ENCODE measurements at places on chromosomes 12 and 14.

GRCh38 chr14:63210812-63211211 is 6.6 kb downstream of the RHOJ start:
- no peak for DNase-seq

DNA sequence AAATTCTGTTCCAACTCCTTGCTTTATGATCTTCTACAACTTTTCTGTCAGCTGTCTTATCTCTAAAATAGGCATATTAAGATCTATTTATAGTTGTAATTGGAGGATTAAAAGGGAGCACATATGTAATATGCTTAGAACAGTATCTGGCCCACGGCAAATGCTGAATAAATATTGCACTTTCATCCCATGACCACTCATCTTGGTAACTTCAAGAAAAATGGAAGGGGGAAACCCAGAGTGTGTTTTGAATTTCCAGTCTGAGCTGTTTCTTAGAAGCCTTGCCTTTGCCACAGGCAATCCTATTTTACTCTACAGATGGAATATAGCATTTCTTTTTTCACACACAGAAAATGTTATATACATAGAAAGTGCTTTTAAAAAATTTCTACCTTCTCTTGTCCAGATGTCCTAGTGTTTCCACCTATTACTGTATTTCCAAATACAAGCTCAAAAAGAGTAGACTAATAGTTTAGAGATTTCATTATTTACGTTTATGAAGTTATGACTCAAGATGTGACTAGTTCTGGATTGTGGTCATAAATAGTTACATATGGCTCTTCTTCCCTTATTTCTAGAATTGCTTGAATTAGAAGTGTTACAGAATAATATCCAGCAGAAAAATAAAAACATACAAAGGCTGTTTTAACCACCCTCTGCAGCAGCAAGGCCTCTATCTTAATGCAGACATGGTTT is 6.2 kb upstream of the STXBP6 start:
- DNase-seq, result no peak

DNA sequence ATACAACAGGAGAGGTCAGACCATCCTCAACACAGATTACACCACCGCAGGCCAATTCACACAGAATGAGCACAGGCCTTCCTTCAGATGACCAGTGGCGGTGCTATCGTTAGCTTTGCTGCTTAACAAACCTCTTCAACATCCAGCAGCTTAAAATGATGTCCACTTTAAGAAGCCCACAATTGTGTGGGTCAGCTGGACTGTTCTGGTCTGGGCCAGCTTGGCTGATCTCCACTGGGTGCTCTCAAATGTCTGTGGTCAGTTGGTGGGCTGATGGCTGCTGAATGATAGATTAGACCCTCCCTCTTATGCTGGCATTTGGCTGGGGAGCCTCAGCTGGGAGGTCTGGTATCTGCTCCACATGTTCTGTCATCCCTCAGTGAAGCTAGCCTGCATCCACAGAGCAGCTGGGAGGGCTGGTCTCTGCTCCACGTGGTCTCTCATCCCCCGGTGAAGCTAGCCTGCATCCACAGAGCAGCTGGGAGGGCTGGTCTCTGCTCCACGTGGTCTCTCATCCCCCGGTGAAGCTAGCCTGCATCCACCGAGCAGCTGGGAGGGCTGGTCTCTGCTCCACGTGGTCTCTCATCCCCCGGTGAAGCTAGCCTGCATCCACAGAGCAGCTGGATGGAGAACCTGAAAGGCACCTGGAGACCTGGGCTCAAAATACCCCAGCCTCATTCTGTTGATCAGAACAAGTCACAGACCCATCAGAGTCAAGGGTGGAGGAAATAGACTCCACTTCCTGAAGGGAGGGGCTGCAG is 203.6 kb upstream of the DIO3 start:
- DNase-seq, result no peak

GRCh38 chr12:22410486-22410885 is 76.0 kb upstream of the ST8SIA1 start:
- no peak for DNase-seq

DNA sequence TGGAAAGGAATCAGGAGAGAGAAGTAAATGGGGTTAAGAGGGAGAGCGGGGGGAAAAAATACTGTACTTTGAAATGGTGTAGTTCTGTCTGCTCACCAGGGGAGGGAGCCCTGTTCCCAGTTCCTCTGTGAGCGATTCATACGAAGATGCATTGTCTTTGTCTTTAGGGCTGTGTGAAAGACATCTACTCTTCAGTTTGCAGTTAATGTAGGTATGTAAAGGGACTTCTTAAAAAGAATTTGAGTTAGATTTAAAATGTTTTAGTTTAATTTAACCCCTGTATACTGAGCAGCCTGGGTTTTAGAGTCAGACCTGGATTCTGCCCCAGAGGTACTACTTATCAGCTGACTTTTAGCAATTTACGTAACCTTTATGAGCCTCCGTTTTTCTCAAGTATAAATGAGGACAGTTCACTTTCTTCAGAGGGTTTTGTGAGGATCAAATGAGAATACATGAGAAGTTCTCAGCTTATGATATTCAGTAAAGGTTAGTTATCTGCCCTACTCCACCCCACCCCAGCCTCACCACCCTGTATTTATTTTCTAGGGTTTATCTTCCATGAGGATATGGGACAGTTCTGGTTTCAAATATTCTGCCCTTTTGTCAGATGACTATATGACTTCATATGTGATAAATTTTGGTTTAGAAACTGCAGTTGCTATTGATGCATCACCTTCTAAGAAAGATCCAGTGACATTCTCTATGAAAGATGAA is 82.5 kb upstream of the EVL start:
- peak; percentile 39 for DNase-seq

- no peak for DNase-seq
These were observed 871 bp upstream of the COQ5 start for GRCh38 chr12:120529641-120530417.

DNA sequence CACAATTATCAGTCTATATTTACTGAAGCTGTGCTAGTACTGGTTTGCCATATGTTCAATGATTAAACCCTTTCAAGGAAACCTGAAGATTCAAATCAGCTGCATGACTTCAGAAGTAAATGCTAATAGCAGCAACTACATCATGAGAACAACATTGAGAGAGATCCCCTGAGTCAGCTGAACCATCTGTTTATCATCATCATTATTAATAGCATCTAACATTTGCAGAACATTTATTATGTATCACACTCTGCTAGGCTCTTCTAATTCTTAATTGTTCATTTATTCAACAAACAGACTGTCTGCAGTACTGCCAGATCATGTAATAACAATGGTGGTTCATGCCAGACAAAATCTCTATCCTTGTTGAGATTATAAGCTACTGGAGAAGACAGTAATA is 157.4 kb downstream of the KLHL28 start:
- DNase-seq, result no peak

DNA sequence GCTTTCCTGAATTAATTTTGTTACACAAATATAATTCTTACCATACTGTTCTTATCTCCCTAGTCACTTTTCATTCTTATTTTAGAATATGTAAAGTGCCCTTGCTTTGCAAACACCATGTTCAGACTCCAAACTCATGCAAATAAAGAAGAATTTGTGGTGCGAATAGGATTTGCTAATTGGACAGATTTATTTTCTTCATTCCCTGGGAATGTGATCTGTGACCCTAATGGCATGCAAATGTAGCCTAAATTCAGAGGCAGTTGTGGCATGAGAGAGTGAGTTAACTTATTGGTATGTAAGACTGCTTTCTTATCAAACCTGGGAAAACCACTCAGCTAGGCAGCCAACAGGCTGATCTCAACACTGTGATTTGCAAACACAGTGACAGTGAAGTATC is 10.0 kb downstream of the CAPZA3 start:
- DNase-seq, result no peak

GRCh38 chr12:108190529-108190928 is 61.4 kb downstream of the WSCD2 start:
- DNase-seq, result no peak

GRCh38 chr12:49703647-49704137 is 3.5 kb downstream of the FMNL3 start:
- peak; percentile 23 for DNase-seq

GRCh38 chr12:94670898-94671297 is 20.5 kb upstream of the TMCC3 start:
- no peak for DNase-seq

DNA sequence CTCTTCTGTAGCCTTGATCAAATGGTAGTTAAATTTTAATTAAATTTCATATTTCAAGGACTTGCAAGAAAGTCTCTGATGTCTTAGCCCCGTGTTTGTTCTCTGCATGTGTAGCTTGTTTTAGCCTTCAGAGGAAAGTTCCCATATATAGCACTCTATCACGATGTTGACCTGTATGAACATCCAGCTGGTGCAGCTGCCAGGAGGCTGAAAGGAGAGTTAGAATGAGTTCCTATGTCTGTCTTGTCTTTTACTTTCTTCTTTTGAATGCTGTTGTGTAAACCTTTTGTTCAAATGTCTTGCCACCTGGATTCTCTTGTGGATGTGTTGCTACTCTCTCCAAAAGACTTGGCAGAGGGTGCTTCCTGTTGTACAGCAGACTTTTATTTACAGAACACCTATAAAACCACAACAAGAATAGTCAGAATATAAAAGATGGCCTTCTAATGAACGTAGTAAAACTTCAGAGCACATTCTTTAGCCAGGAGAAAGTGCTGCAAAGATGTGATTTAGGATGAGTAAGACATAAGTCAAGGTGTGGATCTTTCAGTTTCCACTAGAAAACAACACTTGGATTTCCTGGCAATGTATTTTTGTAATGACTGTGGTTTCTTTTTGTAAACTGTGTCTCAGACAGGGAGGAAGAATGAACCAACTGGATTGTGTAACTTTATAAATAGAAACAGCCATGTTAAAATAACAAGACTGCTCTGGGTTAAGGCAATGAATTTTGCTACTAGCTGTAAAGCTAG is 17.2 kb downstream of the NAV3 start:
- no peak for DNase-seq

GRCh38 chr14:76998910-76999309 is 29.6 kb downstream of the IRF2BPL start:
- no peak for DNase-seq

- no peak for DNase-seq
These were observed 11.1 kb downstream of the TXNRD1 start for GRCh38 chr12:104226672-104227071.

DNA sequence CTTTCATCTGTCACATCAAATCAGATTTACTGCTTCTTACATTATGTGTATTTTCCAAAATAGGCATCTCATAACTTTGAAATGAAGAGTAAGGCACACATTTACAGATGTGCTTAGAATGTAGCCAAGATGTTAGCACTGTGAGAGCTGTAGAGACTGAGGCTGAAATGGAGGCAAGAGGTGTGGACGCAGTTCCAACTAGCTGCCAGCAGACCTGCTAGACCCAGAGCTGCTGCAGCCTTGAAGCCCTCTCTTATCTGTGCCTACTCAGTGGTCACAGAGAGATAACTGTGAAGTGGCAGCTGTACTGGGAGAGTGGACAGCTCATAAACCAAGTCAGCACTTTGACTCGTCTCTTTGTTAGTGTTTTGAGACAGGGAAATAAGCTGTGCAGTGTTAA is 470.9 kb downstream of the CCER1 start:
- no peak for DNase-seq

- no peak for DNase-seq
These were observed 843.9 kb upstream of the TMEM132C start for GRCh38 chr12:127422935-127423566.

- no peak for DNase-seq
These were observed 47.5 kb downstream of the DLK1 start for GRCh38 chr14:100774164-100774537.

GRCh38 chr14:41423503-41423902 is 183.2 kb upstream of the LRFN5 start:
- DNase-seq, result no peak

DNA sequence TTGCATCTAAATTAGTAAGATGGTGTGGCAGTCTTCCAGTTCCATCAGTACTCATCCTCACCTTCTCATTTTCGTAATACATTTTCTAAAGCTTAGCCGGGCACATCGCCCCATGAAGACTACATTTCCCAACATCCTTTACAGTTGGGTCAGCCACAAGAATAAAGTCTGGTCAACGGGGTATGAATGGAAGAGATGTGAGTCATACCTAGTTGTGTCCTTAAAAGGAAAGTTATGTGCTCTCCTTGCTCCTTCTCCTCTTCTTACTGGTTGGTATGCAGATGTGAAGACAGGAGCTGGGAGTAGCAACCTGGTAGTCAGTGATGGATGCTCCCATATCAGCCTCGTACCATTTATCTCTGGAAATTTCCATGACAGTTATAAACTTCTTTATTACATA is 35.9 kb upstream of the EGLN3 start:
- DNase-seq, result no peak

- no peak for DNase-seq
These were observed 916.8 kb downstream of the GALC start for GRCh38 chr14:87076146-87076545.

GRCh38 chr12:88108021-88108420 is 33.9 kb downstream of the CEP290 start:
- no peak for DNase-seq

- no peak for DNase-seq
These were observed 918 bp downstream of the RNASE1 start for GRCh38 chr14:20801726-20802125.

DNA sequence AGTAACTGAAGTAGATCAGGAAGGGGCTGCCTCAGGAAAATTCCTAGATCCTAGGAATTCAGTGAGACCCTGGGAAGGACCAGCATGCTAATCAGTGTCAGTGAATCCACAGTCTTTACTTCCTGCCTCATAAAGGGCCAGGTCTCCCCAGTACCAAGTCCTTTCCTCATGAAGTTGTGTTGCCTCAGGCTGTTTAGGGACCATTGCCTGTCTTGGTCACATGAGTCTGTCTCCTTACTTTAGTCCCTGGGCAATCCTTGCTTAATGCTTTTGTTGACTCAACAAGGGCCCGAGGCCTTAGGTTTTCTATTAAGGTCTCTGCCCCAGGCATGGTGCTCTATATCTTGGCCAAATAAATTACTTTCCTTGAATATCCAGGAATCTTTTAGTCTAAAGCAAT is 16.1 kb upstream of the ATF1 start:
- DNase-seq, result no peak

GRCh38 chr14:55241673-55242072 is 29.5 kb upstream of the FBXO34 start:
- DNase-seq, result no peak

- DNase-seq, result no peak
These were observed 36.5 kb downstream of the CACNA2D4 start for GRCh38 chr12:1881936-1882335.

DNA sequence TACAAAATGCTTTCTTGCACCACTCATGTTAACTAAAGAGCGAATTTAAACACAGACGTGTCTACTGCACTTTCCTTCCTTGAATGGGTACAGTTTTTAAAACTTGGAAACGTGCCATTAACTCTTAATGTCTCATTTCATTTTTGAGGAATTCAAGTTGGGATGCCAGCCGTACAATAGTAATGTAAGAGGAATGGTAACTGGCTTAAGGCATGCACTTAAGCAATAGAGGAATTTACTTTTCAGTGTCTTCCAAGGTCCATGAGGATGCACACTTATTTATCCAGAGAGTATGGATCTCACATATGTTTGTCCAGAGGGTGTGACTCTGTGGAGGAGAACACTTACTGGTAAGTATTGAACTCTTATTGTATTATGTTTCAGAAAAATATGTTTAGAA is 52.9 kb downstream of the PPP4R4 start:
- no peak for DNase-seq
